NCI-H226 (cell line): ENCODE measurements at places on chromosomes 5 and 9.
A peak's percentile ranks its signal among the peaks of the same experiment; 100 is the strongest.

DNA sequence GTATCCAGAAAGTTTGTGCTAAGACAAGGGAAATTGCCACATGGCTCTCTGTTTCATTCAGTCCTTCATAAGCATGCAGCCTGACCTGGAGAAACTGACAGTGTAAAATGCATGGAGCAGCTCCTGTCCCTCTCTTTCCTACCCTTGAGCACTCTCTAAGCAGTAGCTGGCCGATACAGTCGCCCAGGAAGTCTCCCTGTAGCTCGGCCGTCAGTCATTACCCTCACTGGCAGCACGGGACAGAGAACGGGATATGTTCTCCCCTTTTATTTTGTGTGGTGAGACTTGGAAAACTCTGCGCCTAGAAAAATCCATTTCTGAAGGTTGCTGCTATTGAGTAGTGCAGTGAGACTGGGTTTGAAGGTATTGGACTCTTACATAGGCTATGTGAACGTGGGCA lies 56.8 kb upstream of the KCNMB1 start:
- no peak for DNase-seq

DNA sequence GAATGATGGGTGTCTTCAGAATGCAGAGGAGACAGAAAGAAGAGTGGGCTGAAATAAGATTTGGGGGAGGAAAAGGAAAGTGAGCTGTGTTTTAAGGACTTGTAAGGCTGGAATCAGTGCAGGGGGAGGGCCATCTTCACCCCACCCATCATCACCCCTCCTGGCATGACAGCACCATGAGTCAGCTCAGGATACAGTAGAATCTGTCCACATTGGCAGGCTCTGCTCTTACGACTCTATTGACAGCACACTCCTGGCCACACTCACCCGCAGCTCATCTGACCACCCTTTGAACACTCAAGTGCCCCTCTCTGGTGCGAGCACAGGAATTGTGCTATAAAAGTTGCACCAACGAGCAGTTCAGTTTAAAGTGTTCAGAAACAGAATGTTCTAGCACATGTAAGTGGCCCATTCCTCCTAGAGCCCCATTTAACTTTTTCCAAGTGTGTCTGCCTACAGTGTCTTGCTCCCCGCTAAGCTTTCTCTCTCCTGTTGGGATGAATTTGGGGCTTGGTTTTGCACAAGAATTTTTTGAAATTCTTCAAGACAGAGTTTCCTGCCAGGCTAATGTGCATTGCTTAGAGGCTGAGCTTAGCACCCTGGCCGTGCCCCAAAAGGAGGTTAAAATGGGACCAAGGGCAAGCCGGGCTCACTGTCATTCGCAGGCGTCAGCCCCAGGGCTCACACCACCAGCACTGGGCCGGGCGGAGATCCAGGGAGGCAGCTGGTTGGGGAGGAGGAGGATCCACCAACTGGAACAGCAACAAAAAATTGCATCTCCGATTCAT lies 12.0 kb downstream of the ADRA1B start:
- peak; percentile 68 for DNase-seq

DNA sequence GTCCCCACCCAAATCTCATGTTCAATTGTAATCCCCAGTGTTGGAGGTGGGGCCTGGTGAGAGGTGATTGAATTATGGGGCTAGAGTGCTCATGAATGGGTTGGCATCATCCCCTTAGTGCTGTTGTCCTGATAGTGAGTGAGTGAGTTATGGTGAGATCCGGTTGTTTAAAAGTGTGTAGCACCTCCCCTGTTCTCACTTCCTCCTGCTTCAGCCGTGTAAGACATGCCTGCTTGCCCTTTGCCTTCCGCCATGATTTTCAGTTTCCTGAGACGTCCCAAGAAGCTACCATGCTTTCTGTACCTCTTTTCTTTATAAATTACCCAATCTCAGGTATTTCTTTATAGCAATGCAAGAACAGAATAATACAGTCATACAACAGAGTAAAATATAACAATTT lies 742 bp upstream of the LECT2 start:
- no peak for DNase-seq

- DNase-seq, result peak; percentile 92
Observed at GRCh38 chr5:159337016-159337955, 7.0 kb upstream of the IL12B start.

GRCh38 chr5:96293966-96294883 lies 138.8 kb downstream of the PCSK1 start:
- no peak for DNase-seq

DNA sequence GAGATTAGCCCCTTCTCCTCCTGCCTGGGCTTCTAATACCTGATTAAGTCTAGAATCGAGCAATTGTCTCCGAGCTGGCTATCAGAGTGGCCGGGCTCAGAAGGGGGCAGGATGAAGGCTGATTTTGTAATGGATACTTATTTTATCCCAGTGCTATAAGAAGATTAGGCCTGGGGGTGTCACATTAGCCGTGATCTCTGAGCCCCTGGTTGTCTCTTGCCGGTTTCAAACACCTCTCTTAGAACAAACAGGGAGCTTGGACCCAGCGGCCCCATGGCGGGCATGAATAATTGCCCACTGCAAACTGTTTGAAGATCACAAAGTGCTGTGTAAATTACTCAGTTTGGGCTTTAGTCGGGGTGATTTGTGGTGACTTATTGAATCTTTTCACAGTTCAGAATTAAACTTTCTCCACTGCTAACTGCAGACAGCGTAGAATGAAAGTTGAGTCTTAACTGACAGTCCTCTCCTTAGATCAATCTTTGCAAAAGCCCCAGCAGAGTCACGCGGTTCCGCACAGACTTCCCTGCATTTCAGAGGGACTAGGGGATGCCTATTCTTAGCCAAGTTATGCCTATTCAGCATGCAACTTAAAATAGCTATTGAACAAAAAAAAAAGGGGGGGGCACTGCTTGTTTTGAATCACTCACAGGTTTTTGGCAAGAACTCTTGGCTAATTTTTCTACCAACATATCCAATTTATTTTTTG lies 200.6 kb upstream of the IRX1 start:
- no peak for DNase-seq

DNA sequence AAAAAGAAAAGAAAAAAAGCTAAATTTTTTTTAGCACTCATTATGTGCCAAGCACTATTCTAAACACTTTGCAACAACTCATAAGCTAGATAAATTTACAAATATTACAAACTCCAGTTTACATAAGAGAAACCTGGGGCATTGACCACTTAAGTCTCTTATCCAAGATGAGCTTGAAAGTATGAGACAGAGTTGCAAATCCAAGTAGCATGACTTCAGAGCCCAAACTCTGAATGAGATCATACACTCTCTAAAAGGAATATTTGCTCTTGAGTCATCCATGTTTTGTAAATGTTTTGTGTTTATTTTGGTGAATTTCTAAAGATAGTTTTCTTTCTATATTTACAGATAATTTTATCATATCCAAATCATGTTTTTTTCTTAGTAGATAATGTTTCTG lies 4.0 kb upstream of the SHOC1 start:
- peak; percentile 37 for DNase-seq

- no peak for DNase-seq
Observed at GRCh38 chr5:113214606-113215323, 220.0 kb downstream of the TSSK1B start.

GRCh38 chr9:129411501-129412175 lies 209.3 kb downstream of the C9orf50 start:
- no peak for DNase-seq

DNA sequence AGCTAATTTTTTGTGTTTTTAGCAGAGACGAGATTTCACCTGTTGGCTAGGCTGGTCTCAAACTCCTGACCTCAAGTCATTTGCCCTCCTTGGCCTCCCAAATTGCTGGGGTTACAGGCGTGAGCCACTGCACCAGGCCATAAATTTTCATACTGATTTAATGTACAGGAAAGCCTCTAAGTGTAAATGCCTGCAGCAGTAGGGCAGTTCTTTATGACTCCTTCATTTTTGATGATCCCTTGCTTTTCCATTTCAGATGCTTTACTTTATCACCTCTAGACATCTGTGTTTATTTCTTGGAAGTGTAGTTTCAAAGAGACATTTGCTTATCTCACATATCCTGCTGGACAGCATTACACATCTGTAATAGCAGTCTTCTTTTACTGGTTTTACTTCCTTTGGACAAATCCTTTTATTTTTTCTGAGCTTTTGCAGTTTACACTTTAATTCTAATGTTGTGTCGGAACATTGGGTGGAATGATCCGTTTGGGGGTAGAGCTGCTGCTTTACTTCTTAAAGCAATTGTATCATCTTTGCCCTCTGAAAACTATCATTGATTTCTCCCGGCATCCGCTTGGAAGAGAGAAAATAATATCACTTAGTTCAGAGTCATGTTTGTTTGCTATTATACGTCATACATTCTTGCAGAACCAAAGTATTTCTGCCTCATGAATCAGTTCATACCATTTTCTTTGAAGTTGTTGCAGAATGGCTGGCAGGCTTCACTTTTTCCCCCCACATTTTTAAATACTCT lies 36.0 kb downstream of the SCGB3A1 start:
- no peak for DNase-seq

GRCh38 chr9:91942201-91942600 lies 7.8 kb downstream of the ROR2 start:
- no peak for DNase-seq

- DNase-seq, result no peak
Observed at GRCh38 chr5:31285025-31285424, 91.5 kb downstream of the CDH6 start.

- DNase-seq, result no peak
Observed at GRCh38 chr5:8288334-8288733, 419.4 kb downstream of the MTRR start.

GRCh38 chr5:39543335-39543734 lies 118.6 kb upstream of the DAB2 start:
- no peak for DNase-seq

DNA sequence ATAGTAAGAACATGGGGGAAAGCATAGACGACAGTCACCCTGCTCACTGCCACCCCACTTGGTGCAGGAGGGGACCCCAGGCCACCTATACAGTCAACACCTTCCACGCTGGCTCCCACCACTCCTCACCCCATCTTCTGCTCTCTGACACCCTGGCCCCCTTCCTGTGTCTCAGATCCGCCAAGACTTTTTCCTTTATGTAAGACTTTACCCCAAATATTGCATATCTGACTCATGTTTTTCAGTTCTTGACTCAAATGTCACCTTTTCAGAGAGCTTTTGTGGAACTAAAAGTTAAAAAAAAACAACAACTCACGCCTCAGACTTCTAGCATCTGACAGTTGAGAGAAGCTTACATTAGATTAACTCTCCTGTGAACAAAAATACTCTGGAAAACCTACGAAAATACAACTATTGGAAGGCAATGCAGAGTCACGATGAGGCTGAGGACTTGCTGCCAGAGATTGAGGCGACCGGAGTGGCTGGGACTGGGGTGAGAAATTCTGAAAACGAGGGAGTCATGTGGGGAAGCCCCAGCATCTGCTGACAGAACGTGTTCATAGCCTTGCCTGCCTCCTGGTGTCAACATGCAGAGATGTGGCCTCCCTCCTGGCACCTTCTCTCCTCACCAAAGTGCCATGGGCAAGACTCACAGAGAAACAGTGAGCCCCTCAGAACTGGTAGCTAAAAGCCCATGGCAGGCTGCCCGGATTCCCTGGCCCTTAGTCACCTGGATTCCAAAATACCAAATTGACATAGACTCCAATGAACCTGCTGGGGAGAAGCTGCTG lies 22.4 kb upstream of the FCN2 start:
- DNase-seq, result peak; percentile 78

- DNase-seq, result no peak
Observed at GRCh38 chr5:164501344-164501743, 995.9 kb downstream of the MAT2B start.

DNA sequence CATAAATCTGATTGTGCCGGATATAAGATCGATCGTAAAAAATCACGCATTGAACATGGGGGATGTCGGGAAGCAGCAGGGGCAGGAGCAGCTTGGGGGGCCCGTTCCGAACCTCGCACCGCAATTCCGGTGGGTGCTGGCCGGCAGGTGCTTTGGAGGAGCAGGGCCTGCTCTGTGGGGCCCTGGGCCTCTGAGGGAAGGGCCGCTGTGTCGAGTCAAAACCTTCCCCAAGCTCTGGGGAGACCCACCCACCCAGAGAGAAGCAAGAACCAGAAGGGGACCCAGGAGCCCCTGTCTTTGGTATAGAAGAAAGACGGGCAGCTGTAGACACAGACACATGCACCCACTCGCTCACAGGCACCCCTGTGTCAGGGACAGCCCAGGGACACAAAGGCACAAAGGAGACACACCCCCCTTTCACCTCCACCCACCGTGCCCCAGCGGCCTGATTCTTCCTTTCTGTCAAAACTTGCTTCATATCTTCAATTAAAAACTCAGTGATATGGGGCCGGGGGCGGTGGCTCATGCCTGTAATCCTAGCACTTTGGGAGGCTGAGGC lies 49.4 kb upstream of the ZBTB43 start:
- no peak for DNase-seq

- DNase-seq, result no peak
Observed at GRCh38 chr9:2853517-2853916, 9.6 kb upstream of the PUM3 start.

DNA sequence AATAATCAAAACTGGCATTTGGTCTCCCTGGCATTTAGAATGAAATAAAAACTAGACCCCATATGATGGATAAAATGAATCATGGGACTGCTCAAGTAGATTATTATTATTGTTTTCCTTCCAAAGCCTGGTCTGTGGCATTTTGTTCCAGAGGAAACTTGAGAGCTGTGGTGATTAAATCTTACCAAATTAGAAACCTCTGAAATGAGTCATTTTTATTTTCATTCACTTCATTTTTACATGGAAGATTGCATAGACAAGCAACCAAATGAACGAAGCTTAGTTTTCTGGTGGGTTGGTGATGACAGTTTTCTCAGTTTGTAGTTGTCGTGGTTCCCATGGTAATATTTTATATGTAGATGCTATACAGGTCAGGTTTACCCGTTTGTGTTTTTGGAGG lies 23.4 kb downstream of the PAM start:
- no peak for DNase-seq

- DNase-seq, result no peak
Observed at GRCh38 chr5:51958473-51958872, 575.2 kb downstream of the ISL1 start.

GRCh38 chr5:105131045-105131444 lies 1568.5 kb upstream of the NUDT12 start:
- DNase-seq, result no peak

- no peak for DNase-seq
Observed at GRCh38 chr5:111117136-111117535, 25.0 kb downstream of the WDR36 start.

DNA sequence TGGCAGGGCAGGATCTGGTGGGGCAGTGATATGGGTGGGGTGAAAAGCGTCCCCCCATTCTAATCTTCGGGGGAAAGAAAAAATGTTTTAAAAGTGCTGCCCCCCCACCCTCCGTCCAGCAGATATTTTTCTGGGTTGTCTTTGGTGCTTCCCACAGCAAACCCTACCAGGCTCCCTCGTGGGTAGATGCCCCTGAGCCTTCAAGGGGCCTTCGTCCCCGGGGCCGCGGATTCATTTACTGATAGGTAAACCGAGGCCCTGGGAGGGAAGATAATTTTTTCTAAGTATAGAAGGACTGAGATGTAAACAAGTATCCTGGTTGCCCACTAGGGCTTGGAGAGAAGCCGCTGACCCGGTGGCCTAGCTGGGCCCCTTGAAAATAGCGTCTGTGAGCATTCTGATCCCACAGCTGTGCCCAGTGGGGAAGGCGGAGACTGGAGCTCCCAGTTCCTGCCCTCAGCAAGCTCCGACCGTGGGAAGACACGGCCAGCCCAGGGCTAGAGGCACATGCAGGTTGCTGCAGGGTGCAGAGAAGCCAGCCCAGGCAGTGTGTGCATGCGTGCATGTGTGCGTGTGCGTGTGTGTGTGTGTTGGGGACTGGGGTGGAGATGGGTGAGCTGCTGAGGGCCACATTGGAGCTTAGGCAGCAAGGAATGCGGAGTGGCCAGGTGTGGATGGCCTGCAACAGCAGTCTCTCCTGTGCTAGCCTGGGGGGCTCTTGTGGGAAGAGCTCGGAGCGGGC lies 6.0 kb upstream of the RXRA start:
- DNase-seq, result no peak

GRCh38 chr9:8659108-8659507 lies 859.5 kb upstream of the DMAC1 start:
- no peak for DNase-seq
